ENCODE measurements at places on chromosomes 5 and 9. TPM values are rescaled to one million over a fixed set of nuclear protein-coding genes. Genes with fewer than 3 reads are reported as not detected.

The PLPPR1 gene
- not detected for total RNA-seq

The CNTNAP3B gene
- not detected for total RNA-seq

GRCh38 chr9:96256800-96257199 is 45.2 kb downstream of the HSD17B3 start:
- no peak for DNase-seq

DNA sequence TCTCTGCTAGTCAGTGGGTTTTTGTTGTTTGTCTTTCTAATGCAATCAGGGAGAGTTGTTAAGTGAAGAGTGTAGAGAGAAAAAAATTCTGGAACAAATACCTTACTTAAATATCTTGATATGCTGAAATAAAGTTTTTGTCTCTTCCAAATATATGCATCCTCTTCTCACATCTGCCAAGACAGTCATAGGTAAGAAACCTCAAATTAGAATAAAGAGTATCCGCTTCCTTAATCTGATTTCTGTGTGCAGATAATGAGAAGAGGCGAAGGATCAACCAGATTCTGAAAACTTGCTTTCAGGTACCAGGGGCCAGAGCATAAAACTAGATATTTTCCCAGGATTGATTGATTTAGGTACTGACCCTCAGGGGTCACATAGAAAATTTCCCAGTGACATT is 11.3 kb upstream of the IL6ST start:
- no peak for DNase-seq

GRCh38 chr5:147188200-147189108 is 46.4 kb upstream of the STK32A start:
- peak; percentile 56 for DNase-seq

DNA sequence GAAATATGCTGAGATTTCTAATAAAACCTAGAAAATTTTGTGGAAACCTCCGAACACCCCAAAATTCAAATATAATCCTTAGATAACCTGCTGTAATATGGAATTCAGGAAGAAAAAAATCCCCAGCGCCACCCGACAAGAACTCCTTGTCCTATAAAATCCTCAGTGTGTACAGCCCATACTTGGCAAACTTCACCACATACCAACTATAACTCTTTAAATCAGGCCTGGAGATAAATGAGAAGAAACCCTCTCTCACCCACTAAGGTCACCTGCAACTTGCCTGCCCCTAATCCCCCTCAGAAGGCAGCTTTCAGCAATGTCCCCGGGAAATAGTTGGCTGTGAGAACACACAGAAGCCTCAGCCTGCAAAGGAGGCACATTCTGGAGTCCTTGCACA is 90.5 kb downstream of the SH3TC2 start:
- no peak for DNase-seq

DNA sequence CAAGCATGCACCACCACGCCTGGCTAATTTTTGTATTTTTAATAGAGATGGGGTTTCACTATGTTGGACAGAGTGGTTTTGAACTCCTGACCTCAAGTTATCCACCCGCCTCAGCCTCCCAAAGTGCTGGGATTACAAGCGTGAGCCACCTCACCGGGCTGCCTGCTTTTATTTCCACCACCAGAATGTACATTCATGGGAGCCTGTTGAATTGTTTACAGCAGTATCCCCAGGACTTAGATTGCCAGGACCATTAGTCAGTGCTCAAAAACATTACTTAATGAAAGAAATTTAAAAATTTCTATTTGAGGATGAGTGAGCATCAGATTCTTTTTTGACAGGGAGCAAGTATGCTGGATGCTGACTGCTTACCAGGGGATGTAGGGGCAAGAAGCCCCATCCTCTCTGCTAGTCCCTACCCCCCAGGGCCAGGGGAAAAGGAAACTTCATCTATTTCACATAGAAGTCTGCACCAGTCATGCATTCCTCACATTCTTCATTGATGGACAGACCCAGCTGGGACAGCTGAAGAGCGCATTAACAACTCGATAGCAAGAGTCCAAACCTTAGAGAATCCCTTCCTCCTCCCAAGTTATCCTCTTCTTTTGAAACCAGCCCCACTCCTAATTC is 10.3 kb upstream of the RGMB start:
- DNase-seq = no peak

The NIPBL gene
- 42.7 TPM for total RNA-seq

GRCh38 chr5:174145821-174146220 is 100.3 kb downstream of the NSG2 start:
- DNase-seq = peak; percentile 76

- no peak for DNase-seq
These were observed 58.2 kb downstream of the CRB2 start for GRCh38 chr9:123414204-123414603.

The UNC5A gene
- not detected for total RNA-seq

The DAB2 gene
- total RNA-seq = 0.05 TPM

GRCh38 chr5:139746691-139747582 is 48.7 kb upstream of the PSD2 start:
- DNase-seq = peak; percentile 87

The SELENOP gene
- total RNA-seq = not detected

DNA sequence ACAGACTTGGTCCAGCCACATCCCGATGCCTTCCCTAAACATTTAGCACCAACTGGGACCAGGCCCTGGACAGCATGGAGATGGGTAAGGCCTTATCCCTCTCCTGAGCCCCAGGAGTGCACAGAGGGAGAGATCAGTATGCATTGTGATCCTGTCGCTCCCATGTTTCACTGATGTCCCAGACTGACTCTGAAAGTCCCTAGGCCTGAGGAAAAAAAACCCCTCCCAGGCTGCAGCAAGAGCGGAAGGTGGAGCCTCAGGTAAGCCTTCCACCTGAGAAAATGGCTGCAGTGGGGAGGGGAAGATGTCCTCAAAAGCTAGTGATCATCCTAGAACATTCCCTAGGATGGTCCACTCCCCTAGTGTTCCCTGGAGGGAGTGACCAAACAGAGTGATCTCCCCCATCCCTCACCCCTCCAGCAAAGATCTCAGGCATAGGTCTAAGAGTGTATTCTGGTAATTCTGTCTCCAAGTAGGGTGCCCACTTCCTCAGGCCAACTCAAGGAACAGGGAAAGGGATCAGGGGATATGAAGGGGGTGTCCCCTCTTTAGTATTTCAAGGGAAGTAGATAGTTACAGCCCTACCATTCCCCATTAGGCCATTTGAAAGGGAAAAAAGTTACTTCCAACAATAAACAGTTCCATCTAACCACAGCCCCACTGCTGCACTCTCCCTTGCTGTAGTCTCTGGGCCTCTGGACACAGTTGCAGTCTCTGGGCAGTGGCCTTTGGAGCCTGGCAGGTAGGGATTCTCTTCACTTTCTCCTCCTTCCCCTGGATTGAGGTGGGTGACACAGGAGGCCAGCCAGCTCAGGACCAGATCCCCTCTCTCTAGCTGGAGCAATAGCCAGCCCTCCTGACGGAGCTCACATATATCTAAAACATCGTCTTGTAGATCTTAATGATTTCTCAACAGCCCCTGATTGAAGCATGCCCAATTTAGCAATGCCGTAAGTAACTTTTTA is 6.8 kb upstream of the CXXC5 start:
- no peak for DNase-seq

- DNase-seq = no peak
These were observed 91.8 kb upstream of the ZNF366 start for GRCh38 chr5:72599065-72599433.

DNA sequence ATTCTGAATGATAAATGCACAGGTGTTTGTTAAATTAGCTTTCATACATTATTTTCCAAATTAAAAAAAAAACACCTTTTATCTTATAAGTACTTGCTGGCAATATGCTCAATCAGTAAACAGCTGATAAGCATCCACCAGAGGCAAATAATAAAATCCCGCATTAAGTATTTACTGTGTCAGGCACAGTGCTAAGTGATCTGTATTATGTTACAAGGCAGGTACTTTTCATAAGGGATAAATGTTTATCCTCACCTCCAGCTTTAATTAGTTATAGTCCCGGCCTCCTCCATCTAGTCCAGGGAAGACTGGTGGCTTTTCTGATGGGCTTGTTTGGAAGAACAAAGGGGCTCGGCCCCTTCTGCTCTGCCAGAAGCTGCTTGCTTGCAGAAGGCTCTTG is 40.1 kb downstream of the PFDN1 start:
- DNase-seq = no peak

The IFNA2 gene
- total RNA-seq = not detected

- no peak for DNase-seq
These were observed 73.4 kb upstream of the CDH12 start for GRCh38 chr5:22926574-22926973.

- no peak for DNase-seq
These were observed 433.2 kb upstream of the NMUR2 start for GRCh38 chr5:152838241-152838786.

The ACTBL2 gene
- not detected for total RNA-seq

- peak; percentile 72 for DNase-seq
These were observed 1.4 kb upstream of the GLRX start for GRCh38 chr5:95823738-95824609.
